ENCODE measurements at places on chromosomes 16 and 17.

- no peak for DNase-seq
Observed at GRCh38 chr16:179211-180092, 807 bp upstream of the HBQ1 start.

- no peak for DNase-seq
Observed at GRCh38 chr16:5328546-5328945, 231.0 kb upstream of the EEF2KMT start.

- DNase-seq: no peak
Observed at GRCh38 chr16:4692460-4693295, 684 bp upstream of the NUDT16L1 start.

- no peak for DNase-seq
Observed at GRCh38 chr16:80330803-80331202, 210.0 kb upstream of the DYNLRB2 start.

DNA sequence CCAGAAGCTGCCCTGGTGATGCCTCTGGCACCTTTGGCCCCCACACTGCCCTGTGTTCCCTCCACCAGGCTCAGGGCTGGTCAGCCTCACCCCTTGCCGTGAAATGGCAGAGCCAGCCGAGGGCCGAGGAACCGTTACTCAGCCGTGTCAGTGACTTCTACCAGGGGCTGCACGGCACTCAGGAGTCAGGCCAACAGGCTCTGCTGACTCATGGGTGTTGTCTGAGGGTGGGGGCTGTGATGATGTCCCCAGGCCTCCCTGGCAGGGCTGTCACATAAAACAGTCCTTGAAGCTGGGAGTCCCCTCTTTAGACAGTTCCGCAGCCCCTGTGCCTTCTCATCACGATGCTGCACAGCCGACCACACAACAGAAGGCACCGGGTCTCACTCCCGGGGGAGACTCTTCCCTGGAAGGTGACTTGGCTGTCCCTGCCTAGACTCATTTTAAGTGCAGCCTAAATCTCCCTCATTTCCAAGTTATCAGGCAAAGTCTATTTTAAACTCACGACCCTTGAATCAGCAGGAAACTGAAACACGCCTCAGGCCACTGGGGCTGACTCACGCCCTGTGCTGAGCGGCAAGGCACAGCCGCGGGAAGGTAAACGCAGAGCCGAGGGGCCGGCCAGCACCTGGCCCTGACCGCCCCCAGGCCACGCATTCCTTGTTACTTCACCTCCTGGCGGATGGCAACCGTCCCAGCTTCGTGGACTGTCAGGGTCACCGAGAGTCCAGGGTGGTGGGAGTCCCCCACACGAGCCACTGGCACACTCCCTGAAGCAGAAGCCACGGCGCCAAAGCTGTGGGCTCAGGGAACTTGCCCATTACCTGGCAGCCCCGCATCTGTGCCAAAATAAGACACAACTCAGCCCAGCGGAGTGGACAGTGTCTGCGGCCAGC is 102.6 kb downstream of the ZNF778 start:
- no peak for DNase-seq

GRCh38 chr16:1791256-1791942 is 2.1 kb downstream of the IGFALS start:
- DNase-seq: no peak

GRCh38 chr17:70183508-70183907 is 14.2 kb downstream of the KCNJ2 start:
- DNase-seq: no peak

DNA sequence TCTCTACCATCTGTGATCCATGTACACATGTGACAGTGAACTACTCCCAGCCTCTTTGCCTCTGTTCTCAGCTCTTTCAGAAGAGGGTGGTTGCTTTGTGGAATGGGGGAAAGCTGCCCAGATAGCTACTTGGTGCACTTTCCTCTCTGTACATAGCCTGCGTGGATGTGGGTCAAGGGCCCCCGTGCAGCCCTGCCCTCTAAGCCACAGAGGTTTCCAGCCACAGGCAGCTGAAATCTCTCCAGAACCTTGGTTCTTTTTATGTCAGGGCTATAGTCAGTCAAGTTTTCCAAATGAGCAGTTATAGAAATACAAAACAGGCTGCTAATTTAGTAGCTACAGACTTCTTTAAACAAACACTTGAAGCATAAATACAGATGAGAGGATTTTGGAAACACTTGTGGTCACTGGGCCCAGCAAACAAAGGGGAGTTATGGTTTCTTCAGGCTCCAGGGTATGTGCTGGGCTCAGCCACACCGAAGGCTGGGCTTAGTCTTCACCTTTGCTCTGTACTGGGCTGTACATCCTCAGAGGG is 199.7 kb upstream of the ASIC2 start:
- DNase-seq: no peak

GRCh38 chr17:81399481-81400153 is 4.4 kb downstream of the BAHCC1 start:
- no peak for DNase-seq

- DNase-seq: no peak
Observed at GRCh38 chr17:75622076-75622475, 11.2 kb upstream of the SMIM5 start.

DNA sequence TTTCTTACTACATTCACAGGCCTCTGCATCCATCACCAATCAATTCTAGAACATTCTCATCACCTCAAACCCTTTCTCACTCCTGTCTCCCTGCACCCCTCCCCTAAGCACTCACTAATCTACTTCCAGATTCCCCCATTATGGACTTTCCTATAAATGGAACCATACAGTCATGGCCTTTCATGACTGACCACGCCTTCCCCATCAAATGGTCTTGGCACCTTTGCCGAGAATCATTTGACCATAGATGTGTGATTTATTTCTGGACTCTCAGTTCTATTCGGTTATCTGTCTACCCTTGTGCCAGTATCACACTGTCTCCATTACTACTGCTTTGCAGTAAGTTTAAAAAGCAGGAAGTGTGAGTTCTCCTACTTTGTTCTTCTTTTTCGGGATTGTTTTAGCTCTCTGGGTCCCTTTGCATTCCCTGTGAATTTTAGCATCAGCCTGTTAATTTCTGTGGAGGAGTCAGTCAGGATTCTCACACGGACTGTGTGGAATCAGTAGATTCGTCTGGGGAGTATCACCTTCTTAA is 27.5 kb downstream of the GTF3C1 start:
- no peak for DNase-seq

DNA sequence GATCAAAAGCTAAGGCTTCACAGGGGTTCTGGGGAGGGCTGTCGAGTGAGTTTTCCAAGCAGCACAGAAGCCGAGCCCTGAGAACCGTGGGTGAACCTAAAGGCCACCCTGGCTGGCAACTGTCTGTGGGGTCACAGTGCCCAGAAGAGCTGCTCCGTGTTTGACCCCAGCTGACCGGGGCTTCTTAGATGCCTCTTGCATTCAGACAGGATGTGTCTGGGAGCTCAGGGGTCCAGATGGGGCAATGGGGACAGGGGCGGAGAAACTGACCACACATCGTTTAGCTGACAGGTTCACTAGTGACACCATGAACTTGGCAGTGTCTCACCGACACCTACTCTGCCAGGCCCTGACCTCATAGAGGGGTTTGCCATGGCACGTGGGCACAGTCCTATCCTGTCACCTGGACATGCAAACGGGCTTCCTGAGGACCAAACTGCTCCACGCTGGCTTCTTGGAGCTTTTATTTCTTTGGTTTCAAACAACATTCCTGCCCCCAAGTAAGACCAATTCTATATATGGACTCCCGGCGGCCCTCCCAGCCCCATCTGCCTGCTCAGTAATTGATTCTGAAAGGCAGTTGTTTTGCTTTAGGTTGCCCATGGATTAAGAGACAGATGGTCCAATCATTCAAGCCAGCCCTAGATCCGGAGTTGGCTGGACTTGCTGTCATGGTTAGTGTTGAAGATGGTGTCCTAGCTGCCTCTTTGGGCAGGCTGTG is 22.2 kb downstream of the WSCD1 start:
- no peak for DNase-seq

All from astrocyte of the cerebellum (primary cell).